ENCODE measurements at places on chromosomes 6 and 20.

- DNase-seq = no peak
These were observed 69.8 kb upstream of the CCN6 start for GRCh38 chr6:111984081-111984480.

DNA sequence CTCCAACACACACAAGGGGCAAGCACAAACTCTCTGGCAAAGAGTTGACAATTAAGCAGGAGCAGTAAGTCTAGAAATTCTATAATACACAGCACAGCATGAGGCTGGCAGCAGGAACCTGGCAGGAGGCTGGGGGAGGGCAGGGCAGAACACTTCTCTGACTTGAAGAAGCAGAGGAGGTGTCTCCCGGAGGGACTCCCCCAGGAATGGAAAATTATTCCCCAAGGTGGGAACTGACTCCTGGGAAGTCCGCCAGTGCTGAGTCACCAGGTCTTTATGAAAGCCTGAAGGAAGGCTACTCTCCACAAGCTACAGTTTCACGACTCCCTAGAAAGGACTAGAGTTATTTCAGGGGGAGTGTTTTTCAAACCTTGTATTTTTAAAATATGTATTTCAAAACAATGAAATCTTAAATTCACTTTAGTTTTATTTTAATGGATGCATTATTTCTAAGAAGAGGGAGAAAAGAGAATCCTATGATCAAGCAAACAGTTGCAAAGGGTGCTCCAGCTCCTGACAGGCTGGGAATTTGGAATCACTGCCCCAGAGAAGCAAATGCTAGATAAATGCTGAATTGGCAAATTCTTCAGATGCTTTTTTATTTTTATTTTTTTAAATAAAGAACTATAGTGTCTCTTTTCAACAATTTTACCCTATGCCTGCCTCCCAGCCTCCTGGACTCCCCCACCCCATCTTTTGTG is 192.8 kb downstream of the LY86 start:
- DNase-seq = no peak

DNA sequence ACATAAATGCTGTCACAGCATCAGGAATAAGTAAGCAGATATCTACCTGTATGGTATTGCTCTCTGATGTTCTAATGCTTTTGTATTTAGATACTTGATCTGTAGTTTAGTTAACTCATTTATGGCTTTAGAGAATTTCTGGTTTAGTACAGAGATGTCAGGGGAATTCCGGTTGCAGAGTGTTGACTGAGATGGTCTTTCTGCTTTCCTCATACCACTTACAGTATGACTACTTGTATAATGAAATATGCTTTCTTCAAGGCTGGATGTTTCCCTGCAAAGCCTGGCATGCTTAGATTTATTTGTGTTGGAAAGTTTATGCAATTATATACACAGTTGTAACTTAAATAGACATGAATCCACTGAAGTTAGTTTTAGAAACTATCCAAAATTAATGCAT is 278.4 kb downstream of the CDH26 start:
- DNase-seq = no peak

GRCh38 chr6:34207695-34208443 is 28.8 kb upstream of the HMGA1 start:
- no peak for DNase-seq

DNA sequence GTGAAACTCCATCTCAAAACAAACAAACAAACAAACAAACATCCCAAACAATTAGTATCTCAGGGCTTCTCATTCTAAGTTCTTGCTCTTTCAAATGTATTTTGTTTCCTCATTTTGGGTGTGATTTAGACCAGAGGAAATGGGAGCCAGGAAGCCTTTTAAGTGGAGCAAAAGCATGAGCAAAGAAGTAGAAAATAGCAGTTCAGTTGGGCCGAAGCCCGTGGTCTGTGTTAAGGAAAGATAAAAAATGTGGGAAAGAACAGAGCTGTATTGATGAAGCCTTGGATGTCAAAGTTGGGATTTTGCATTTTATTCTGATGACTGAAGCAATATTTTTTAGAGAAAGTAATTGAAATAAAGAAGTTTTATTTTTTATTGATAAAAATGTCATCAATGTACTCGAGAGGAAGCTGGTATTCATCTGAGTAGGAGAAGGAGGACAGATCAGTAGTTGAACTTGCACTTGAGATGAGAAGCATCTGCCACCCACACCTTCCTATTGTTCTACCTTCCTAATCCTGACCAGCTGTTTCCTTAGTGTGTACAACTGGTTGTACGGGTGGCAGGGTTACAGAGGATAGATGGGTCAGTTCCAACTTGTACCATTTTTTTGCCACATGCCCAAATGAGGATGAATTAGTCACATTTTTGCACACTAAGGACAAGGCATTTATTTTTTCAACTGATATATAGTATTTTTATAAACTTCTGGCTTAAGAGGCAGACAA is 56.1 kb downstream of the KIAA0408 start:
- no peak for DNase-seq

DNA sequence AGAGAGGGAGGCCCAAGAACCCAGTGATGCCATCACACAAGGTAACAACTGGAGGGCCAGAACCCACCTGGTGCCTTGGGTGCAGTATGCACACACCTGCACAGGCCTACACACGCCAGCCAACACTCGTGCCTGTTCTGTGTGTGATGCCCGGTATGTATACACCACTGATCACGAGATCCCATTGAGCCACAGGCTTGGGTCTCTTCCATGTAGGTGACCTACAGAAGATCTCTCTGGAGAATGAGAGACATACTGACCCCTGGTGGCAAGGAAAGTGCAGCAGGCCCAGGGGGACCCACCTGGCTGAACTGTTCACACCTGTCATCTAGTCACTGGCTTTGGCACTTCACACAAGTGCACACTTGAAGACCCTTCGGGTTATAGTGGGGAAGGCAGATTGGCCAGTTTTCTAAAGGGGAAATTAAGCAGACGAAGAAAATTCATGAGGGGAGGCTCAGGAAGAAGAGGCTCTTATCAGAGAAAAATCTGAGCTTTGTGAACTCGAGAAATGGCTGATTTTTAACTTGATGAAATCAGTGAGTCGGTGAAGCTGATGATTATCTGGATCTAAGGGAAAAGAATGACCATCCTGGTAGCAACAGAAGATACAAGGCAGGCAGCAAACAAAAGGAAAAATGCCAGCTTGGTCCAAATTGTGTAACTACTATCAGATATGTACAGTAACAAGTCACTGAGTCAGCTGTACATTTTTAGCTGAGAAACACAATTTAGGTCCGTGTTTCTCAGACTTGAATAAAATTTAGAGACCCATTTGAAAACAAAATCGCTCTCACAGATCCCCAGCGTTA is 69.1 kb upstream of the PBOV1 start:
- DNase-seq = no peak

DNA sequence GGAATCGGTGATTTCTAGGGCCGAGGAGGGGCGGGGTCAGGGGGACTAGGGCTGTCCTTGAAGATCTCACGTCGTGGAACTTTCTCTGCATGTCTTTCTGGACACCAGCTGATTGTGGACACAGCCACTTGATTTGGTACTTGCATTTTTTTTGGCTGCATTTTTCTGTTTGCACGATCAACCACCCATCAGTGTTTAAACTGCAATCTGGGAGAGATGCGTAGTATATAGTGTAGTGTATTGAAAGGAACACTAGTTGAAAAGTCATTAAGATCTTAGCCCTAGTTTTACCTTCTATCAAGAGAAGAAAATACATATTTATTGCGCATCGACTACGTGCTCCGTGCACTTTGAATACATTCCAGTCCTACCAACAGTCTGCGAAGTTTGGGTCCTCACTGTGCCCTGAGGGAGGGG is 657 bp downstream of the NT5DC1 start:
- DNase-seq = no peak

DNA sequence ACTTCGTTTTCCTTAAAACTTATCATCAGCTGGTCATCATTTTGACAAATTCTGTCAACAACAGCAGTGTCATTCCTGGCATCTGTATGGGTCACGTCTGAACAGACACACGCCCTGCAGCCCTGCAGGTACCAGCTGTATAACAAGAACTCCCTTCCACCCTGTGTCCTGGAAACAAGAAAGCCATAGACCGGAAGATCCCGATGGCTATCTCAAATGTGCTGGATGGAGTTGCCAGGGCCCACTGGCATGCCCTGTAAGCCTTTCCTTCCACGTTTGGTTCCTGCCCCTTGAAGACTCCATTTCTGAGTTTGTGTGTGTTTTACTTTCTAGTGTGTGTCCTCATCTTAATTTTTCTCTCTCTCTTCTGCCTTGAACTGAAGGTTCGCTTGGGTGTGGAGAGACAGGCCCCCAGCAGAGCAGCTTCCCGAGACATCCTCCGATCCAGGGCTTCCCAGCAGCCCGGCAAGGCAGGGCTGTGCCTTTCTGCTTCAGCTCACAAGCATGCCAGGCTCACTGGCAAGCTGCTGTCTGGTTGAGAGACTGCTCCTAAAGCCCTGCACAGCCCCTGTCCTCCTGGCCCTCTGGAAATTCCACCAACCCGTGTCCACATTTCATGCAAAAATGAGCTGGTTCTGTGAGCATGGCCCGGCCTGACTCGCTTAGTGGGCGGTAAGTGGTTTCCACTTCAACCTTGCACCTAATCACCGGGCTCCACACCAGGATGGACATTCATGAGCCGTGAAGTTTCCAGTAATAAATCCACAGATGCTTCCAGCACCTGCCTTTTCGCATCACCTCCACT is 8.7 kb downstream of the GFRA4 start:
- DNase-seq = no peak

DNA sequence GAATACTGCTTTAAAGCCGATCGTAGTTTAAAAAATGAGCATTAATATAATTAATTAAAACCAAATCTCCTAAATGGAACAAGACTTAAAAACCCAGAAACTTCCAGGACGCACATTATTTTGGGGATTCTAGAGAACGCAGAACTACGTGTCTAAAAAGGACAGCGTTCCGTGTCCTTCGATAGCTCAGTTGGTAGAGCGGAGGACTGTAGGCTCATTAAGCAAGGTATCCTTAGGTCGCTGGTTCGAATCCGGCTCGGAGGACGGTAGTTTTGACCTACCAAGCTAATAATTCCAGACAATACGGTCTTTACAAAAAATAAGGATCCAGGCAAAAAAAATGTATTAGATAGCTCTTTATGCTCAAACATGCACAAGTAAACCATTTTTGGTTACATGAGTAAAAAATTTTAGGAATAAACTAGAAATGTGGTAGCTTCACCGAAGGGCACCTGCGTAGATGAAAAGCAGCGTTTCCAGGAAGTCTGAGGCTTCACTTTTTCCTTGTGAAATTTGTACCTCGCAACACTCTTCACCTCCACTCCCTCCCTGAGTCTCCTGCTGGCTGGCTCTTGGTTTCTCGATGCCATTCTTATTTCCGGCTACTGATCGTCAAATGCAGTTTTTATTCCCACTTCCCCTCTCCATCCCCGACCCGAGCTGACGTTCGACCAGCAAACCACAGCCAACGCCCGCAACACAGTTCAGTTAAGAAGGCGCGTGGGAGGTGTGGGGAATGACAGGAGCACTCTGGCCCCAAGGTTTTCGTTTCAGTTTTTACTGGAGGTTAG is 19.6 kb upstream of the ABT1 start:
- no peak for DNase-seq

DNA sequence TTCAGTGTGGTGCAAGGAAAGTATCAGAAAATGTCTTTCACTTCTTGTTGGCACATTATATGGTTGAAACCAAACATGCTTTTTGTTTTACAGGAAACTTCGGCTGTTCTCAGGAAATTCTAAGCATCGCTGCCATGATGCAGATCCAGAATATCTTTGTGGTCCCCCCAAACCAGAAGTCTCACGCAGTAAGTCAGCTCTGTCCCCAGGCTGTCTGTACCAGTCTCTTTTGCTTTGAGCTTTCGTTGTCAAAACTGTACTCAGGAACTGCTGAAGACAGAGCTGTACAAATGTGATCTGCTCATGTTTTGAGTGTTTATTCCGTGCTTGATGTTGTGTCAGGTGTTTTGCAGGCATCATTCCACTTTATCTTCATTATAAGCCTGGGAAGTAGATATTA is 59.6 kb downstream of the DHX35 start:
- DNase-seq = no peak

Measured in RWPE2 (cell line).